Vagina (tissue), 2 donors: ENCODE measurements at places on chromosomes 13 and 19. TPM values are rescaled to one million over a fixed set of nuclear protein-coding genes. Genes with fewer than 3 reads are reported as not detected.

The ELSPBP1 gene
- total RNA-seq: not detected

DNA sequence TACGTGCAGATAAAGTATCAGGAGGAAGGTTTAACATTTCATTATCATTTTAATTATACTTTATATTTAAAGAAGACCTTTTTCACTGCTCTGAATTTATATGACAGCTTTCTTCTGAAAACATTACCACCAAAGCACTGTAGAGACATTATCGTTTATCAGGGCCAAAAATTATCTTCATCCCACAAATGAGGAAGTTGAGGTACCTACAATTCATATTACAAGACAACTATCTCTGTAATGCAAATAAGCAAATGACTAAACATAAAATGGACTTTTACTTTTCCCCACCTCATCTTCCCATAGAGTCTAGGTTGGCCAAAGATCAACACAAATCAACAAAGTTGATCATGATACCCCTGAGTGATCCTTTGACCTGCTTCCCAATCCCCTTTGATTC, 30.9 kb upstream of the SMAD9 start:
- no peak overlapping the region for H3K4me3 ChIP-seq
- H3K36me3 ChIP-seq: peaks cover 15% of the 10 kb centered on the region
- DNase-seq: no peak
- H3K4me1 ChIP-seq: no peaks in the 10 kb centered on the region
- no peak overlapping the region for H3K27ac ChIP-seq

DNA sequence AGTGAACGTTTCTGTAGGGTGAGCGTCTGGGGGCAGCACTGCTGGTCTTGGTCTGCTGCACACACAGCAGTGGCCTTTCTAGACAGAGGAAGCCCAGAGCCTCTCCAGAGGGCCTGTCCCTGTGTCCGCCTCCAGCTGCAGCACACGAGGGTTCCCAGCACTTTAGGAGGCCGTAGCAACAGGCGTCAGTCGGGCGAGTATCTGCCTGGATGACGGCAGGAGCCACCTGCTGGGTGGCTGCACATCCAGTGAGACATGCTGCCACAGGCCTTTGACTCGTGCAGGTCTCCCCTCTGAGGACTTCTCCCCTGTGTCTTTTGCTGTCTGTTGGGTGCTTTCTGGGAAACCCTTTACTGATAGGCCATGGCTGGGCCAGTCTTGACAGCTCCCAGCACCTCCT, 22.1 kb downstream of the AP2A1 start:
- no peaks in the 10 kb centered on the region for H3K27me3 ChIP-seq
- H3K27ac ChIP-seq: no peak overlapping the region
- no peaks in the 10 kb centered on the region for H3K36me3 ChIP-seq
- no peak for DNase-seq
- no peak overlapping the region for H3K4me3 ChIP-seq
- H3K4me1 ChIP-seq: peaks cover 40% of the 10 kb centered on the region

DNA sequence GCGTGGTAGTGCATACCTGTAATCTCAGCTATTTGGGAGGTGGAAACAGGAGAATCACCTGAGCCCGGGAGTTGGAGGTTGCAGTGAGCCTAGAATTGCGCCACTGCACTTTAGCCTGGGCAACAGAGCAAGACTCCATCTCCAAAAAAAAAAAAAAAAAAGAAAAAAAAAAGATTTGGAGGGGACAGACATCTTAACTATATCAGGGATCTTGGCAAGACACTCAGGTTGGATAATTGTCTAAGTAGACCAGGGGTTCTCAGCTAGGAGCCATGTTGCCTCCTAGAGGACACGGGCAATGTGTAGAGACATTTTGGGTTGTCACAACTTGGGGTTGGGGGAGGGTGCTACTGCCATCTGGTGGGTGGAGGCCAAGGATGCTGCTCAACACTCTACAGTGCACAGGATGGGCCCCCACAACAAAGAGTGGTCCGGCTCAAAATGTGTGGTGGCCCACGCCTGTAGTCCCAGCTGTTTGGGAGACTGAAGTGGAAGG, 1.9 kb upstream of the ZNF580 start:
- no peaks in the 10 kb centered on the region for H3K36me3 ChIP-seq
- H3K27me3 ChIP-seq: no peaks in the 10 kb centered on the region
- peaks cover 74% of the 10 kb centered on the region for H3K4me1 ChIP-seq
- H3K4me3 ChIP-seq: no peak overlapping the region

The RPS28 gene
- total RNA-seq: 516 TPM

- no peaks in the 10 kb centered on the region for H3K36me3 ChIP-seq
- no peak overlapping the region for H3K4me3 ChIP-seq
- H3K27ac ChIP-seq: no peak overlapping the region
- no peaks in the 10 kb centered on the region for H3K27me3 ChIP-seq
Measured at GRCh38 chr13:47120282-47120681, 223.4 kb upstream of the HTR2A start.

GRCh38 chr13:99256709-99257108, 1.5 kb downstream of the GPR18 start:
- no peaks in the 10 kb centered on the region for H3K27me3 ChIP-seq
- DNase-seq: no peak
- H3K36me3 ChIP-seq: peaks cover 9% of the 10 kb centered on the region
- H3K27ac ChIP-seq: no peak overlapping the region
- H3K4me1 ChIP-seq: no peaks in the 10 kb centered on the region
- no peak overlapping the region for H3K4me3 ChIP-seq

GRCh38 chr13:54709546-54709945, 1680.9 kb downstream of the OLFM4 start:
- no peaks in the 10 kb centered on the region for H3K36me3 ChIP-seq
- no peak overlapping the region for H3K4me3 ChIP-seq

DNA sequence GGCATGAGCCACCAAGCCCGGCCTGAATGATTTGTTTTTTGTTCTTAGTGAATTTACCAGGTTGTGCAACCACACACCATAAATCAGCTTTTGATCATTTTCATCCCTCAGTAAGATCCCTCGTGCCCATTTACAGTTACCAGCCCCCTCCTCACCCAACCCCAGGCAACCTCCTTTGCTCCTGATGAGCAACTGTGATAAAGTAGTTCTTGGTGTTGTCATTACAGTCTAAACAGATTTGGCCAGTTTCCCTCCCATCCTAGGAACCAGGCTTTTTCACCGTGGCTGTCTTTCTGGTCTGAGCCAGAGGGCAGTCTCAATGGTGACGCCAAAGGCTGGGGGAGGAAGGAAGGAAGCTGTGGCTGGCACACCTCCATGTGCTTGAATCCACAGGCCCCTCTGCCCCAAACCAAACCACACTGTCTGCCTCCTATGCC, 61.2 kb upstream of the WDFY2 start:
- H3K4me3 ChIP-seq: no peak overlapping the region
- DNase-seq: no peak
- H3K36me3 ChIP-seq: no peaks in the 10 kb centered on the region
- H3K4me1 ChIP-seq: no peaks in the 10 kb centered on the region

- no peaks in the 10 kb centered on the region for H3K27me3 ChIP-seq
- no peak overlapping the region for H3K27ac ChIP-seq
- no peaks in the 10 kb centered on the region for H3K4me1 ChIP-seq
- H3K4me3 ChIP-seq: no peak overlapping the region
- DNase-seq: no peak
- H3K36me3 ChIP-seq: no peaks in the 10 kb centered on the region
Measured at GRCh38 chr13:42239161-42239560, 32.8 kb upstream of the AKAP11 start.

The ZNF135 gene
- total RNA-seq: 5.4 TPM

DNA sequence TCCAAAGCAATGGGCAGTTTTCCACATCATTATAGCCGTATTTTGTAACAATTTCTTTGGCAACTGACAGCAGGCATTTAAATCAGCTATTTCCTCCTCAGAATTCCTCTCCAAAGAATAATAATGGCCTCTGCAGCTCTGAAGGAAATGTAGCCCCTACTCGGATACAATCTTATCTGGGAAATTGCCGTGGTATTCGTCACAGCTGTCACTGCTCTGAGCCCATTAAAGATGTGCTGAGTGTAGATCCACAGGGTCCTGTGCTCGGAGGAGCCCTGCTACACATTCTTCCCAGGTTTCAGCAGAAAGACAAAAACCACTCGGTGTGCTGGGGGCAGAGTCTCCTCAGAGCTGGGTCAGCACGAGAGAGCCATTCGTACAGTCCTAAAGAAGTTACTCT, 33.1 kb downstream of the MZT1 start:
- H3K36me3 ChIP-seq: no peaks in the 10 kb centered on the region
- H3K4me3 ChIP-seq: no peak overlapping the region
- no peaks in the 10 kb centered on the region for H3K27me3 ChIP-seq
- no peaks in the 10 kb centered on the region for H3K4me1 ChIP-seq
- H3K27ac ChIP-seq: no peak overlapping the region

DNA sequence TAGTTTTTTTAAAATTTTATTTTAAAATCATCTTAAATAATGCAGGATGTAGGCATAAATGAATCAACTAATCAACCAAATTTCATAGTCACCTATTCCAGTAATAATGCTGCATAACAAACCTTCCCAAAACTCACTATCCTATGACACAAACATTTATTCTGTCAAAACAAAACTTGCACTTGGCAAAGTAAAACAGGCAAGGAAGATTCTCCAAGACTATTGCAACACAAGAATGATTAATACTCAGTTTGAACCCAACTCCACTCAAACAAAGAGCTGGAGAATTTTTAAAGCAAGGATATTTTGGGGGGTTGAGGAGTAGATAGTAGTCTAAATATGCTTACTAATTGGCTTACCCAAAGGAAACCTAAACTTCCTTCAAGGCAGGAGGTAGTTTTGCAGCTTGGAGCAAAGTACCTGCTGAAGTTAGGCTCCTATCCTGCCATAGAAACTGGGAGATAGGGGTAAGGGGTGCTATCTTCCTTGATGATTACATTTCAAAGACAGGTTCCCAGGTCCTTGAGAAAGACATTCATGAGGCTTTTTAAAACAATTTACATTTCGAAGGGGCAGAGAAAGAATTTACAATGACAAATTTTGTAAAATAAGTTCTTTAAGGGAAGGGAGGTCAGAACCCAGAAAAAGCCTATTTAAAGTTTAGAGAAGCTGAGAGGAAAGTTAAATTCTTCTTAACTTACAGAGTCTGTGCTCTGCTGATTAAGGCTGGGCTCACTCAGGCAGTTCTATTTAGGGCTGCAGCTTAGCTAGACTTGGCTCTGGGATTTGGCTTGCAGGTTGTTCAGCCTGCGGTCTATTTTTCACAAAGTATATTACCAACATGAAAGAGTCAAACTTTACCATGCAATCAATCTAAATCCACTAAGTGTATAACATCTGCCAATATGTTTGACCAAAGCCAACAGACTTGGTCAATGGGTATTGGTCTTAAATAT, 549.0 kb downstream of the KCTD12 start:
- no peak overlapping the region for H3K27ac ChIP-seq
- no peaks in the 10 kb centered on the region for H3K27me3 ChIP-seq
- H3K36me3 ChIP-seq: no peaks in the 10 kb centered on the region
- no peaks in the 10 kb centered on the region for H3K4me1 ChIP-seq
- DNase-seq: no peak

GRCh38 chr19:12646551-12646950, 20.0 kb downstream of the MAN2B1 start:
- DNase-seq: no peak
- no peaks in the 10 kb centered on the region for H3K36me3 ChIP-seq
- no peaks in the 10 kb centered on the region for H3K27me3 ChIP-seq
- H3K27ac ChIP-seq: no peak overlapping the region
- H3K4me3 ChIP-seq: no peak overlapping the region

DNA sequence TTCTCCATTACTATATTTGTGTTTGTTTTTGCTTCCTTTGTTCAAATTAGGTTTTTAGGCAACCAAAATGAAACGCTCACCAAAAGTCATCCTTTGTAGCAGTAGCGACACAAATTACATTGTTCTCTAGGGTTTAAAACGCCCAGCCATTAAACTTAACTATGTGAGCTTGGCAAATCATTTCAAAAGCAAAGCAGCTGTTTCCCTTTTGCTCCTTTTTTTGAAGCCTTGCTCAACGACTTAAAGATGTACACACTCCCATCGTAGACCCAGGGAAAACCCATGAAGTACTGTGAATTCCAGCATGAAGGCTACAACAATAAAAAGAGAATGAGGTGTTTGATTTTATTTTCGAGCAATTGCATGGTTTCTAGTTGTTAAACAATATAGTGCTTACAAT, 106.7 kb downstream of the RAP2A start:
- H3K4me3 ChIP-seq: no peak overlapping the region
- no peaks in the 10 kb centered on the region for H3K36me3 ChIP-seq
- no peak for DNase-seq

GRCh38 chr13:32443111-32443510, 15.2 kb upstream of the N4BP2L1 start:
- no peaks in the 10 kb centered on the region for H3K36me3 ChIP-seq
- no peaks in the 10 kb centered on the region for H3K27me3 ChIP-seq
- H3K27ac ChIP-seq: no peak overlapping the region
- no peak for DNase-seq

The PRRG2 gene
- 5.4 TPM for total RNA-seq

GRCh38 chr19:52170304-52170703, 1.1 kb downstream of the ZNF836 start:
- peak overlapping the region; percentile 63 for H3K4me3 ChIP-seq
- peaks cover 37% of the 10 kb centered on the region for H3K36me3 ChIP-seq
- H3K27me3 ChIP-seq: no peaks in the 10 kb centered on the region
- H3K4me1 ChIP-seq: peaks cover 15% of the 10 kb centered on the region
- DNase-seq: no peak
- H3K27ac ChIP-seq: peak overlapping the region; percentile 94

DNA sequence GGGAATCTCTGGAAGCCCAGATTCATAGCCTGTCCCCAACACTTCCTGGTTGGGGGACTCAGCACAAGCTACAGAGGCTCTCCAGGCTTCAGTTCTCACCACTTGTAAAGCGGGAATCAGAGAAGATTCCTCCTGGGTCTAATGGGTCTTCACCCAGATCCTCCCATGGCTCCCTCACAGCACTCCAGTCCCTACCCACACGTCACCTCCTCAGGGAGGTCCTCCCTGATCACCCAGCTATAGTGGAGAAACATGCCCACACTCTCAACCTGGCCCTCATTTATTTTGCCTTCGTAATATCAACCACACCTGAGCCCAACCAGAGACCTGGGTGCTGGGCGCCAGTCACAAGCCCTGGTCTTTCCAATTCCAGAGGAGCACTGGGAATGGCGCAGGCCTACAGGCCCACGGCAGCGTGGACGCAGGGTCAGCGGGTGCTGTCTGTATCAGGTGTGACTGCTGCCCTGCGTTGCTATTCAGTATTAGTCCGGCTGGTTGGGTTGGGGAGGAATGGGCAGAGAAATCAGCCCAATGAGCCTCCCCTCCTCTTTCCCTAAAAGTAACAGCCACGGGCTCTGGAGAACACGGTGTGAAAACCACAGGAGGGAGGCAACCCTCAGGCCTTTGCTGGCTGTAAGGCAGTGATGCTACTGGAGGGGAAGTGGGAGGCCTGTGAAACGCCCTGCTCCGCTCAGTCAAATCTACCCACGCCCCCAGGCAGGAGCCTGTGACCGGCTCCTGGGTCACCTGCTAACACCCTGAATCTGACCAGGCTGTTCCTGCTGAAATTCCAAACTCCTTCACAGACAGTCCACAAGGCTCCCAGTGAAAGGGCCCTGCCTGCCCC, 5.2 kb downstream of the AKT2 start:
- peak overlapping the region; percentile 42 for H3K4me3 ChIP-seq
- no peaks in the 10 kb centered on the region for H3K36me3 ChIP-seq
- no peaks in the 10 kb centered on the region for H3K27me3 ChIP-seq
- peak overlapping the region; percentile 73 for H3K27ac ChIP-seq
- H3K4me1 ChIP-seq: peaks cover 95% of the 10 kb centered on the region

DNA sequence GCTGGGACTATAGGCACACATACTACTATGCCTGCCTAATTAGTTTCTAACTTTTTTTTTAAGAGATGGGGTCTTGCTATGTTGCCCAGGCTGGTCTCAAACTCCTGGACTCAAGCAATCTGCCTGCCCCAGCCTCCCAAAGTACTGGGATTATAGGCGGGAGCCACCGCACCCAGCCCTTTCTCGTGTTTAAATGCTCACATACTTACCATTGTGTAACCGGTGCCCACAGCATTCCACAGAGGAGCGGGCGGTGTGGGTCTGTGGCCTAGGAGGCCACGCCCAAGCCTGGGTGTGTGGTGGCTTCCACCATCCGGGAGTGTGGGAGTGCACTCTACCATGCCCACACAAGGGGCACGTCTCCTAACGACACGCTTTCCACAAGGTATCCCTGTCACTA, 7.7 kb downstream of the LMNB2 start:
- H3K4me1 ChIP-seq: no peaks in the 10 kb centered on the region
- H3K4me3 ChIP-seq: no peak overlapping the region
- no peak overlapping the region for H3K27ac ChIP-seq
